ENCODE measurements at places on chromosomes 12 and 14. TPM values are rescaled to one million over a fixed set of nuclear protein-coding genes. Genes with fewer than 3 reads are reported as not detected.

Gene GPRC5A
- total RNA-seq, result 6.2 TPM

Gene GSC
- total RNA-seq, result not detected

Gene DNAI7
- total RNA-seq, result not detected

Gene TSPAN8
- total RNA-seq, result not detected

Gene TRPV4
- 0.32 TPM for total RNA-seq

Gene TMEM263
- total RNA-seq, result 188 TPM

Data from smooth muscle cell of the umbilical artery (primary cell).